Lower leg skin (tissue), 4 donors: ENCODE measurements at places on chromosomes 7 and 10.
A peak's percentile ranks its signal among the peaks of the same experiment; 100 is the strongest.

GRCh38 chr7:1762238-1762945 is 92.3 kb downstream of the ELFN1 start:
- DNase-seq: no peak

DNA sequence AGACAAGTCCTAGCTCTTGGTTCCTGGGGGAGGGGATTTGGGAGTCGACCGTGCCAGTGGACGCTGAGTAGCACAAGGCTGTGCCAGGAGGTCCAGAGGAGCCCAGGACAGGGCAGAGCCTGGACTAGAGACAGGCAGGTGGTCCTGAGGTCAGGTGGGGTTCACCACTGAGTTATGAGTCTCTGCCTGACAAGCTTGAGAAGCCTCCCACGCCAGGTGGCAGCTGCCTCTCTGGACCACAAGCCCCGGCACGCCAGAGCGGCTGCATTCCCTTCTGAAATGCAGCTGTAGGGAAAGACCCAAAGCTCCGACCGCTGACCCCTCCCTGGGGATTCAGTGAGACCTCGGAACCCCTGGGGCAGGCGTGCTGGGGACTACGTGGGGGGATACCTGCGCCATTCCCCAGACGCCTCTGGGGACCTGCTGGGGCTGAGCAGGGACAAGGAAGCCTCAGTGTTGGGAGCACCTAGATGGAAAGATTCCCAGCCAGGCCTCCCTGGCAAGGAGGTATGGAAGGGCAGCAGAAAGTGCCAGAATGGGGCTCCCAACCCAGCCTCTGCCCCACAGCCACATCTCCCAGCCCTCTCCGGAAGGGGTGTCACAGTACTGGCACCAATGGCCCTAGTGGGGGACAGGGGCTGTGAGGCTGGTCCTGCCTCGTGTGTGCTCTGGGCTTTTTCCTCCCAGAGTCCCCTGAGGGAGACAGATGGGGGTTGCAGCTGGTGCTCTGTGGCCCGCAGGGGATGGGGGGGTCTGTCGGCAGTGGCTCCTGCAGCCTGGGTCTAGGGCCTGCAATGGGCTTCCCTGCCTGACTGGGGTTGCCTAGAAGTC is 29.0 kb downstream of the PDGFA start:
- DNase-seq: no peak

DNA sequence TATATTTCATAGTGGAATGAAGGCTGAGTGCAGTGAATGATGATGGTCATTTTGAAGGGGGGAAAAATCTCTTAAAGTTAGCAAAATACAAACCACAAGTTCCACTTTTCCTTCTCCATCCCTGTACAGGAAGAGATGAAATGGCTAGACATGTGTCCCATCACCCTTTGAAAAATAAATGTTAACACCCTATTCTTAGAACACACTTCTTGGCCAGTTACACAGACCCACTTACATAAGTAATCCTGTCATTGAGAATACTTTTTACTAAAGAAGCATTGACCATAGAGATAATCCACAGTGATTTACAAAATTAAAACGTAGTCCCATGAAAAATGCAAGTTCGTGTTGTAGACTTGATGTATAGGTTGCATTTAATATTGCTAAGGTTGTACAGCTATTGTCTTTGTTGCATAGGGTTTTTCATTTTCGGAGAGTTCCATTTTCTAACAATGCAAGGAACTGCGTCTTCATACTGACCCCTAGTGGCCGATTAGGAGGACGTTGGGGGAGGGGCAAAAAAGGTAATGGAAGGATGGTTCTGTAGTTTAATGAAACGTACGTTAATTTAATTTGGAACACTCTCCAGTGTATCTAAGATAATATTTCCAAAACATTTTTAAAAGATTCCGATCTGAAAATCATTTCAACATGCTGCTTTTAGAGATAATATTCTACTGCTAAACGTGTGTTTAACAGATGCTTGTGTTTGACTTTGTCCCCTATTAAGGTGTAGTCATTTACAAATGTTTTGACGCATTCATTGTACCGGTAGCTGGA is 60.9 kb downstream of the ARMC3 start:
- DNase-seq: no peak

GRCh38 chr10:78295242-78295641 is 261.6 kb downstream of the RPS24 start:
- DNase-seq: no peak

GRCh38 chr7:79471283-79471682 is 17.8 kb upstream of the MAGI2 start:
- DNase-seq: no peak

GRCh38 chr10:125625586-125625985 is 57.4 kb downstream of the TEX36 start:
- no peak for DNase-seq

- DNase-seq: no peak
Measured at GRCh38 chr7:21960922-21961321, 15.2 kb upstream of the CDCA7L start.

DNA sequence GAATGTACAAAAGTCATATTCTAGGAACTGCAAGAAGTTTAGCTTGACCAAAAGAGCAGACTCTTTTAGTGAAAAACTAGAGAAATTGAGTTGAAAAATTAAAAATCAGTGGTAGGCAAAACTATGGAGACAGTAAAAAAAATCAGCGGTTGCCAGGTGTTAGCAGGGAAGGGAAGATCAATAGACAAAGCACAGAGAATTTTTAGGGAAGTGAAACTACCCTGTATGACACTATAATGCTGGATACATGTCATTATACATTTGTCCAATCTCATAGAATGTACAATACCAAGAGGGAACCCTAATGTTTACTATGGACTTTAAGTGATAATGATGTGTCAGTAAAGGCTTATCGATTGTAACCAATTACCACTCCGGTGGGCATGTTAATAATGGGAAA is 761.9 kb downstream of the MAGI2 start:
- DNase-seq: no peak

DNA sequence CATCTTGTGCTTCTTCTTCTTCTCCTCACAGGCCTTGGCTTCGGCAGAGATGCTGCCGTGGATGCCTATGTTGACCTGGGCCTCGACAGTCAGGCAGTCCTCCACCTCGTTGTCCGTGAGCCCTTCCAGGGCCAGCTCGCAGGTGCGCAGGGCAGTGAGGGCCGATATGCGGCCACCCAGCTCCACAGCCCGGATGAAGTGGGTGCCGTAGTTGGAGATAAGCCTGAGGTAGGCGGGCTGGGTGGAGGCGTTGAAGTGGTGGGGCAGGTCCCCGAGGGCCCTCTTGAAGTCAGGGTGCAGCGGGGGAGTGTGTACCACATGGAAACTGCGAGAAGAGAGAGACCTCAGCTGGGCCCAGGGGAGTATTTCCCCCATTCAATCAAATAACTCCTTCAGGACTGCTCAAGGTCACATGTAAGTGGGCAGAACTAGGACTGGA is 3.7 kb downstream of the PRF1 start:
- peak; percentile 3 for DNase-seq

DNA sequence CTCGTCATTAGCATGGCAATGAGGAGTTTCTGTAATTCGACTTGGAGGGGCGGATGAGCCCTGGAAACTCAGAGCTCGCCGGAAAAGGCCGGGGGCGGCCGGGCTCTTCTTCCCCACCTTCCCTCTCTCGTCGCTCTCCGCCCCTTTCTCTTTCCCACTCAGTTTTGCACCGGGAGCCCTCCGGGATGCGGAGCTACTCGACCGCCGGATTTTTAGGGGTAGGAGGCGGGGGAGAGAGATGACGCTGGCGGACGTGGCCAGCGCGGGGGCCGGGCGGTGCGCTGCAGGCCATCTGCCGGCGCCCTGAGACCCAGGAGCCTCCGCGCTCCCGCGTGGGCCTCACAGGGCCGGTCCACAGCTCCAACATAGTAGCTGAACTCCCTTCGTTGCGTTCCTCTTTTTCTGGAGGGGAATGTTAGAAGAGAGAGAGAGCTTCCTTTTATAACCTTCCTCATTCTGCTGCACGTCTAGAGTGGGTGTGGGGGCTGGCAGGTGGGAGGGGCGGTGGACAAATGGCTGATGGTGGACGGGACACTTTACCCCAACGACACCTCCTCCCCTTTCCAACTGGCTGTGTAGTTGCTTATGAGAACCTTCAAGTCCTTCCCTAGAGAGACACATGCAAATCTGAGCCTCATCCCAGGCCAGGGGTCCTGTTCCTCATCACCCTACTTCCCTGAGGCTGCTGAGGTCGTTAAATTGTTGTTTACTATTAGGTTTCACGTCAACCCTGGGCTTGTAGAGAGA is 1.1 kb upstream of the HOXA1 start:
- DNase-seq: no peak

DNA sequence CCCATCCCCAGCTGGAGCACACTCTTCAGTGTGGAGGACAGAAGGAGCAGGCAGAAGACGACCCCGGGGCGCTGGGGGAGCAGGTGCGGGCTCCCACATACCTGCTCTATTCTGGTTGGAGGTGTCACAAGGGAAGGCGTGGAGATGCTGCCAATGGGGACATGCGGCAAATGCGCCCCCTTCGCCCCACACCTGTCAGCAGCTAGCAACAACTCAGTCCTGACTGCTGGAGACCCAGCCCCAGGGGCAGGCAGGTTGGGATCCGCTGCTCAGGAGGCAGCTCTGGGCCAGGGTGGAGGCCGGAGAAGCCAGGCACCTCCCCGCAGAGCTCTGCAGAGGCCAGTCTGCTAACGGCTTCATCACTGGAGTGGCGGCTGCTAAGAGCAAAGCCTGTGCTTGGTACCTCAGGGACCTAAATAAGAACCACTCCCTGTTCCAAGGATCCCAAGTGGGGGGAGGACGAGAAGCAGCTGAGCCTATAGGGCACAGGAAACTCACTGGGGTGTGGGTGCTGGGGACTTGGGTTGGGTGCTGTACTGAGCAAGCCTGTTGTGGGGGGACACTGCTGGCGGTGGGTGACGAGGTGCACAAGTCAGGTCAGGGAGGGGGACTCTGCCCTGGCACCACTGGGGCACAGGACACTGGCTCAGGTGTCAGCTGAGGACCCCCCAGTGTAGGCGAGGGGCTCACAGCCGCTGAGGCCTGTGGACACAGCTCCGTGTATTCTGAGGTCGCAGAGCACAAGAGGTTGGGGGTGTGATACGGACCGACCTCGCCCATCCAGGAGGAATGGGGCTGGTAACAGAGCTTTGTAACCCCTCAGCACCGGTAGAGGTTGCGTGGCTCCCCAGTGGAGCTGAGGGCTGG is 19.2 kb upstream of the GPR146 start:
- DNase-seq: no peak

- DNase-seq: no peak
Measured at GRCh38 chr7:69617364-69617763, 19.1 kb downstream of the AUTS2 start.

DNA sequence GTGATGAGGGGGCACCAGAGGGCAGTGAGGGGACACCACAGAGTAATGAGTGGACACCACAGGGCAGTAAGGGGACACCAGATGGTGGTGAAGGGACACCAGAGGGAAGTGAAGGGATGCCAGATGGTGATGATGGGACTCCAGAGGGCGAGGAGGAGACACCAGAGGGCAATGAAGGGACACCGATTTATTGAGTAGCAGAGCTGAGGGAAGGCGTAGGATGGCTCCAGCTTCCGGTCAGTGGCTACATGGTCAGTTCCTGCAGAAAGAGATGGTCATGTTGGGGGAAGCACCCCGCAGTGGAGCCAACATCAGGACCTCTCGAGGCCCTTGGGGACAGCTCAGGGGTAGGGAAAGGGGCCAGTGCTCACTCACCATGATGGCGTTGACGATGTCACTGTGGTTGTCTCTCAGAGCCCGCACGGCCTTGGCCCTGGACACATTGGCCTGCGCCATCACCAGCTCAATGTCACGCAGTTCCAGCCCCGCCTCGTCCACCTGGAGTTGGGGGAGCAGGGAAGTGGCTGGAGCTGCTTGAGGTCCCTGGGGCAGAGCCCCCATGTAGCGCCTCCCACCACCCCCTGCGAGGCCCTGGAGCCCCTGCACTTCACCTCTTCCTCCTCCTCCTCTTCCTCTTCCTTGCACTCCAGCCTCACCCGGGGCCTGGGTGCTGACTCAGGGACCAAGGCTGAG is 8.4 kb downstream of the NACAD start:
- no peak for DNase-seq

DNA sequence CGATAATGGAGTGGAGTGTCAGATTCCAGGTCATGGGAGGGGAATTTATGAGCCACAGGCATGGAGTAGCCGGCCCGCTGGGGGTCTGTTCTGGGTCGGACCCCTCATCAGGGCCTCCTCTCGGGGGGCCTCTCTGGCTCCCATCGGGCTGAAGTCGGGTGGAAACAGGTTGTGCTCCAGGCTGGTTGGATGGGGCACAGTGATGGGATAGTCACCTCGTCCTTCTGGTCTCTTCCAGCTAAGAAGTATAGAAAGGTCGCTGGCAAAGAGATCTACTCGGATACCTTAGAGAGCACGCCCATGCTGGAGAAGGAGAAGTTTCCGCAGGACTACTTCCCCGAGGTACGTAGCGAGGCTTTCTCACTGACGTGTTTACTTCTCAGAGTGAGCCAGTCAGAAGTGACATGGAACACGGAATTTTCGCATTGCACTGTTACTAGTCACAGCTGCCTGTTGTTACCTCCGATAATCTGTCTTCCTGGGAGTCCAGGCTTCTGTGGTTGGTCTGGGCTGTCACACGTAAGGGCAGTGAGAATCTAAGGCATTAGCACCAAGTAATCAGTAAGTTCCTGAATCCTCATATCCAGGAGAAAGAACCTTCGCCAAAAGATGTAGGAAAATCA is 88.3 kb downstream of the NKX6-2 start:
- peak; percentile 68 for DNase-seq

GRCh38 chr7:104299777-104300176 is 28.6 kb upstream of the LHFPL3 start:
- no peak for DNase-seq

DNA sequence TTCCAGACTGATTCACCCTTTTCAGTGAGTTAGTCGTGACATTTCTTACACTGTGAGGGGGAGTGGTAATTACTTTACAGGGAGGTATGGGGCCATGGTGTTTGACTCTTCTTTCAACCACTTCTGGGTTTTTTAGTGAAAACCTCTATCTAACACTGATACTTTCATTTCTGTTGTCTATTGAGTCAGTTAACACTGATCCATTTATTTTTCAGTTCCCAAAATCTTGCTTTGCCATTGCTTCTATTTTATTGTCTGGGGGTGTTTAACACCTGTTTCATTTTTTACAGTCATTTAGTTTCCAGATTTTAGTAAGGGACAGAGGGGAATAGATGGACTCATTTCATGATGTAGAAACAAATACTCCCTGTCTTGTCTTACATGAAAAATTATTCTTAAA is 61.5 kb downstream of the HELLS start:
- no peak for DNase-seq

GRCh38 chr10:42974693-42975002 is 102.2 kb upstream of the RET start:
- no peak for DNase-seq

GRCh38 chr10:114313866-114314265 is 74.8 kb downstream of the VWA2 start:
- no peak for DNase-seq

- no peak for DNase-seq
Measured at GRCh38 chr10:117441812-117442443, 66.7 kb upstream of the PDZD8 start.

GRCh38 chr7:104530251-104530650 is 201.8 kb downstream of the LHFPL3 start:
- DNase-seq: no peak
